GM12878 (cell line): ENCODE measurements at places on chromosomes 12 and 14.

DNA sequence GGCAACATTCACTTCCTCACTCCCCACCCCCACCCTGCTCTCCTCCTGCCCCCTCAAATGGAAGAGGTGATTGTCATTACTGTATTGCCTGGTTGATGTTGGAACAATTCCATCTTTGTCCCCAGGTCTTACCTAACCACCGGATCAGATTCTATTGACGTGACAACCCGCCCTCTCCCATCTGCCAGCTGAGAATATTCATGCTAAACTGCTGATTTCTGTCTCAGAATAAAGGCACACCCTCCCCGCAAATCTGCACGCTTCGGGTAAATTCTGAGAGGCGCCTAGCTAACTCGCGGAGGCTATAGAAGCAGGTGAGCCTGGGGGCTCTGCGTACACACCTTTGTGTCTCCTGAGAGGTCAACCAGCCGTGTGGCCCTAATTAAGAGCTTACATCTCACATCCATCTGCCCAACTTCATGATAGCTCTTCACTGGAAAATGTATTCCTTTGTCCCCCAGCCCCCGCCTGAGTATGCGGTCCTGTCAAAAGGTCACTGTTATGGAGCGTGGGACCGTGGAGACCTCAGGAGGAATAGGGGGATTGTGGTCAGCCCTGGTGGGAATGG, 1054.3 kb downstream of the VRK1 start:
- H3K27me3 ChIP-seq = no peaks in the 10 kb centered on the region
- no peak overlapping the region for H3K4me3 ChIP-seq
- H3K4me1 ChIP-seq = no peaks in the 10 kb centered on the region
- DNase-seq = no peak

DNA sequence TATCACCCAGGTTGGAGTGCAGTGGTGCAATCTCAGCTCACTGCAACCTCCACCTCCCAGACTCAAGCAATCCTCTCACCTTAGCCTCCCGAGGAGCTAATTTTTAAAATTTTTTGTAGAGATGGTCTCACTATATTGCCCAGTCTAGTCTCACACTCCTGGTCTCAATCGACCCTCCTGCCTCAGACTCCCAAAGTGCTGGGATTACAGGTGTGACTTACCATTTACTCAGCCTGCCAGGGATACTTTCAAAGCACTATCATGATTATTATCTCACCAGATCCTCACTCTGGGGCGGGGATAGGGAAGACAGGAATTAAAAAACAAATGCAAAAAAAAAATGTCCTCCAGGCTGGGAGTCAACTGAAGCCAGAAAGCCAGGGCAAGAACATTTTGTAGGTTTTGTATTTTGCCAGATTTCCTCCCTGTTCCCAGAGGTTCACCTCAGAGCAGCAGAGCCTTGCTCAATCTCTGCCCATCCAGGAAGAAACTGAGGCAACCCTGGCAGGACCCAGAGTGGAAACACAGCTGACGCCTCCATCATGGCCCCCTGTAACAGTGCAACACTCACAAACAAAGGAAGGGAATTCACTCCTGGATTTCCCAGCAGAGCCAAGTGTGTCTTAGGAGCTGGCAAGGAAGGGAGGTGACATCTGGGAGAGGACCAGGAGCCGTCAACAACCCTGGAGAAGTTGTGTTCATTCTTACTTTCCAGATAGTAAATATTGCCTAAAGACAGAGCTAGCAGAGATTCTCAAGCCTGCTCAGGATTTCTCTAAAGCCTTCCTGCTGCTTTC, 73.9 kb downstream of the IRF2BPL start:
- no peak for DNase-seq
- no peaks in the 10 kb centered on the region for H3K36me3 ChIP-seq
- peaks cover 58% of the 10 kb centered on the region for H3K4me1 ChIP-seq
- no peak overlapping the region for H3K4me3 ChIP-seq
- peak overlapping the region; percentile 56 for H3K27ac ChIP-seq

DNA sequence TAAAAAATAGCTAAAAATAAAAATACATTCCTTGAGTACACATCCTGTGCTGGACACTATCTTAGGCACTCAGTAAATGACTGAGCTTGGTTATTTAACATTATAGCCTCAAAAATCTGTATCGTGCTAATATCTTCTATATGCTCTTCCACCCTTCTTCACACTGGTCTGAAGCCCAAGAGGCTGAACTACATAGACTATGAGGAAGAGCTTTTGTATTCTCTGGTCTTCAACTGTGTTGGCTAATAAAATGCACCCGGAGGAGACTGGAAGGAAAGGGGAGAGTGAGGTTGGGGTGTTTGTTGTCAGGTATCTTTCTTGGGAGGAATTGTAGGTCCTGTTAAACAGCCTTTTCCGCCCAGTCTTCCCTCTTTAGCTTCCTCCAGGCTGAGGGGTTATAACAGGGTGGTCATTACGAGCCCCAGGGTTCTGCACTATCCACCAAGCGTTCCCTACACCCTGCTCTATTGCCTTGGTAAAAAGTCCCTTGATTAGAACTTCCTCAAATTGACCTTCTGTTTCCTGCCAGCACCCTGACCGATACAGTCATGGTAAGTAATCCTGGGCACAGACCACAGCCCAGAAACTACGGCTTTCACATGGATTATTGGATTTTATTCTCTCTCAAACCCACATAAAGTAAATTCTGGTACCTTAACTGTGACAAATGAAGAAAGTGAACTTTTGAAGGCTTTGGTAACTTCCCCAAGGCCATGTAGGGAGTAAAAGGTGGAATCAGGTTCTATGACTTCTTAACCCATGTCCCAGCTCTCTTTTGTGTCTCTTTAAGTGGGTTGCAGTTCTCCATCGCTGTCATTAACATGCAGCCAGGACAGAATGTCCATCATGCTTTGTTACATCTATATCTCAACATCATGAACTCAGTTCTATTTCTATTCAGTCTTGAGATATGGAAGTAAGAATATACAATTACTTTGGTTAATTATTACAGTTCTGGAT, 71.3 kb downstream of the PTHLH start:
- peaks cover 6% of the 10 kb centered on the region for H3K4me1 ChIP-seq
- no peaks in the 10 kb centered on the region for H3K27me3 ChIP-seq
- no peak overlapping the region for H3K27ac ChIP-seq
- DNase-seq = peak; percentile 26
- H3K4me3 ChIP-seq = no peak overlapping the region

- H3K4me3 ChIP-seq = no peak overlapping the region
- H3K4me1 ChIP-seq = peaks cover 3% of the 10 kb centered on the region
- H3K36me3 ChIP-seq = peaks cover 12% of the 10 kb centered on the region; the same call in 1 of the 2 replicates
- H3K27me3 ChIP-seq = no peaks in the 10 kb centered on the region; the same call in 1 of the 2 replicates
Observed at GRCh38 chr12:47965581-47965980, 2.2 kb downstream of the TMEM106C start.

GRCh38 chr14:90444077-90444696, 47.4 kb downstream of the CALM1 start:
- no peak for DNase-seq
- no peaks in the 10 kb centered on the region for H3K27me3 ChIP-seq
- no peak overlapping the region for H3K27ac ChIP-seq

- no peaks in the 10 kb centered on the region for H3K27me3 ChIP-seq
- no peak overlapping the region for H3K27ac ChIP-seq
- no peak for DNase-seq
- H3K4me3 ChIP-seq = no peak overlapping the region
Observed at GRCh38 chr14:24121210-24121609, 6.5 kb upstream of the NRL start.

DNA sequence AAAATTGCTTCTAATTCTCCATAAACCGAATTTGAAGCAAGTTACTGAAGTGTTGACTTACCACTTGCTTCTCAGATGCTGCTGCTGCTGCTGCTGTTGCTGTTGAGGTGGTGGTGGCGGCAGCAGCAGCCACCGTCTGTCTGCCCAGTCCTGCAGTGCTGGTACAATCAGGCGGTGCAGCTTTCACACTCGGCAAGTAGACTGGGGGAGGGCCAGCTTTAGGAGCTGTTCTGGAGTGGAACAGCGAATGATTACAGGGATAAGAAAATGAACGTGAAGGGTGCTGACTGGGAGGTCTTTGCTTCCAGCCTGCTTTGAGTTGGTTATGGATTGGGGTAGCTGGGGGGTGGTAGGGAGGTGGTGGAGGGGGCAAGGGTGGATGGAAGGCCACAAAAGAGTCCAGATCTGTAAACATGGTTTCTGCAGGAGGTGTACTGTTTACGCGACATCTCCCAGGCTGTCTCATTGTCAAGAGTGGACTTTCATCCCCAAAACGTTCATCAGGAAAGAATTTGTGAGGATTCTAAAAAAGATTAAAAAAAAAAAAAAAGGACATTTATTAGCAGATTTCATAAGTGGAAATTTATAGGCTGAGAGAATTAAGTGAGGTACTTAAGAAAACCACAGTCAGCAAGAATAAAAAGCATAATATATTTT, 38.8 kb downstream of the UBR7 start:
- H3K27ac ChIP-seq = no peak overlapping the region
- H3K4me1 ChIP-seq = no peaks in the 10 kb centered on the region
- no peaks in the 10 kb centered on the region for H3K27me3 ChIP-seq
- no peak overlapping the region for H3K4me3 ChIP-seq
- peaks cover 18% of the 10 kb centered on the region for H3K36me3 ChIP-seq

DNA sequence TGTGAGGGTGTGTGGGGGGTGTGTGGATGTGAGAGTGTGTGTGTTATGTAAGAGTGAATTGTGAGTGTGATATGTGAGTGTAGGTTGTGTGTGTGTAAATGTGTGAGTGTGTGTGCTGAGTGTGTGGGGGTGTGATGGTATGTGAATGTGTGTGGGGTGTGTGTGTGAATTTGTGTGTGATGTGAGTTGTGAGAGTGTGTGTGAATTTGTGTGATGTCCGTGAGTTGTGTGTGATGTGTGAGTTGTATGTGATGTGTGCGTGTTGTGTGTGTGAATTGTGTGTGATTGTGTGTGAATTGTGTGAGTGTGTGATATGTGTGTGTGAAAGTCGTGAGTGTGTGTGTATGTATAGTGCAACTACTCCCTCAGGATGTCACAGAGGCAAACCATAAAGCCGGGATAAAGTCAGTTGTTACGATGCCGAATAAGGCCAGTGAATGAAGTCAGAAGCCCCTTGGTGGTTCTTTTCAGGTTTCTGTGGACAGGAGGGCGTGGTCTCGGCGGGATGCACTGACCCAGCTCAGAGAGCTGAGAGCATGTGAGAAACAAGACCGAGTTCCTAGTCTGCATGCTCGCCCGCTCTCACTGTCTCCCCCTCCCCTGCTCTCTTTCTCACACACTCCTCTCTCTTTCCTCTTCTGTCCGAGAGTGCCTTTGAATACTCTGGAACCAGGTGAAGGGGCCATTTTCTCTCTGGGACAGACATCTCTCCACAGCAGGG, 71.8 kb upstream of the MAX start:
- no peak overlapping the region for H3K27ac ChIP-seq
- DNase-seq = no peak
- no peaks in the 10 kb centered on the region for H3K36me3 ChIP-seq
- H3K4me3 ChIP-seq = no peak overlapping the region

DNA sequence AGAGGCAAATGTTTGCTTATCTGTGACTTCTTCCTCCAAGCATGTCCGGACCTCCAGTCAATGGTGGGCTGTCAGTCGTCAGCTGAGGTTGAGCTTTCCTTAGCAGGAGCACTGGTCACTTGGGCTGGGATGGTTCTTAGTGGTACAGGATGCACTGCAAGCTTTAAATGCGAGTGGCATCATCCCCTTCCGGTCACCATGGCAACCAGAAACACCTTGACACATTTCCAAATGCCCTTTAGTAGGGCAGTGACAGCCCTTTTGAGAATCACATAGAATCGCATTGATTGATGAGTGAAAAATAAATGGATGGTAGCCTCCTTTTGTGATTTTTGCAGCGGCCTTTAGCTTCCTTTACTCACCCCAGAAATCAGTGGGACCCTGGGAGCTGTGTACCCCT, 24.1 kb downstream of the NTF3 start:
- no peaks in the 10 kb centered on the region for H3K36me3 ChIP-seq
- H3K4me3 ChIP-seq = no peak overlapping the region
- no peaks in the 10 kb centered on the region; the same call in 1 of the 2 replicates for H3K4me1 ChIP-seq
- no peak for DNase-seq

DNA sequence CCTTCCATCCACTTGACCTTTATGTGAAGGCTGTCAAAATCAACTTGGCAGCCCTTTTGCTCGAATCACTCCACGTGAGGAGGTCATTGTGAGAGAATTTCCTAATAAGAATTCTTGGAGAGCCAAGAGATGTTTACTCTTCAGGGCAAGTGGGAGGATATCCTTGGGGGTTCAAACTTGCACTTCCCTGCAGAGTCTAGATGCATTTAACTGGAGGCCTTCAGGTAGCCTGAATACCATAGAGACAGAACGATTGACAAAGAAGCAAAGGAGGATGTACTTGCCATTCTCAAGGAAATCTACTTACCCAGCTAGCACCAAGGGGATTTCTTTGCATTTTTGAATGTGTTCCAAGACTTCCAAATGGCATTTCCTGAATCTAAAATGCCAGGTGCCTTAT, 1702.6 kb upstream of the FLRT2 start:
- no peaks in the 10 kb centered on the region for H3K4me1 ChIP-seq
- no peaks in the 10 kb centered on the region for H3K36me3 ChIP-seq
- no peaks in the 10 kb centered on the region for H3K27me3 ChIP-seq
- H3K4me3 ChIP-seq = no peak overlapping the region

GRCh38 chr12:98823012-98823411, 177.9 kb downstream of the APAF1 start:
- H3K4me1 ChIP-seq = no peaks in the 10 kb centered on the region
- H3K36me3 ChIP-seq = no peaks in the 10 kb centered on the region
- no peak for DNase-seq
- H3K27ac ChIP-seq = no peak overlapping the region
- H3K27me3 ChIP-seq = no peaks in the 10 kb centered on the region; the same call in 1 of the 2 replicates

- no peaks in the 10 kb centered on the region for H3K27me3 ChIP-seq
- no peak overlapping the region for H3K27ac ChIP-seq
- DNase-seq = no peak
- H3K36me3 ChIP-seq = no peaks in the 10 kb centered on the region; the same call in 1 of the 2 replicates
- H3K4me1 ChIP-seq = no peaks in the 10 kb centered on the region; the same call in 1 of the 2 replicates
Observed at GRCh38 chr14:24988760-24989159, 61.2 kb downstream of the STXBP6 start.

GRCh38 chr14:20295067-20295466, 10.7 kb downstream of the TTC5 start:
- H3K36me3 ChIP-seq = peaks cover 21% of the 10 kb centered on the region
- no peak overlapping the region for H3K27ac ChIP-seq
- peaks cover 11% of the 10 kb centered on the region for H3K4me1 ChIP-seq
- H3K4me3 ChIP-seq = no peak overlapping the region
- no peaks in the 10 kb centered on the region for H3K27me3 ChIP-seq

- no peak overlapping the region for H3K27ac ChIP-seq
- H3K4me3 ChIP-seq = no peak overlapping the region
- no peak for DNase-seq
- no peaks in the 10 kb centered on the region for H3K36me3 ChIP-seq
- no peaks in the 10 kb centered on the region for H3K4me1 ChIP-seq
Observed at GRCh38 chr14:21703357-21704326, 30.0 kb upstream of the OR4E1 start.
